Natural killer cell (primary cell): ENCODE measurements at places on chromosomes 4 and X.

DNA sequence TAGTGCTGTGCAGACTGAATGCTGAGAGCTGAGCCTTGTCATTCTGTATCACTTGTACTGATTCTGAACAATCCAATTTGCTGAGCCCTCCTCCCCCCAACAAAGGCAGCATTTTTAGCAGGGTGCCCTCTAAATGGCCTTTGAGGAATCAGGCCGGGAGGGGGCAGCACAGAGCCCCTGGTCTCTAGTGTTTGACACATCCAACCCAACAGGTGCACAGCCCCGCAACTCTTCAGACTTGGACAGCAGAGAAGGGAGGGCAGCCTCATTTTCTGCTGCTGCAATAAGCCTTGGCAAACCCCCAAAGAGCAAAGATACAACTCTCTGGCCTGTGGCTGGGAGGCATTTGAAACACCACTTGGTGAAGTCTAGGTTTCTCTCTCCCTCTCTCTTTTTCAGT, 3.4 kb downstream of the ATP1B4 start:
- peak; percentile 21 for DNase-seq

GRCh38 chr4:176753049-176753448, 39.7 kb downstream of the VEGFC start:
- no peak for DNase-seq

DNA sequence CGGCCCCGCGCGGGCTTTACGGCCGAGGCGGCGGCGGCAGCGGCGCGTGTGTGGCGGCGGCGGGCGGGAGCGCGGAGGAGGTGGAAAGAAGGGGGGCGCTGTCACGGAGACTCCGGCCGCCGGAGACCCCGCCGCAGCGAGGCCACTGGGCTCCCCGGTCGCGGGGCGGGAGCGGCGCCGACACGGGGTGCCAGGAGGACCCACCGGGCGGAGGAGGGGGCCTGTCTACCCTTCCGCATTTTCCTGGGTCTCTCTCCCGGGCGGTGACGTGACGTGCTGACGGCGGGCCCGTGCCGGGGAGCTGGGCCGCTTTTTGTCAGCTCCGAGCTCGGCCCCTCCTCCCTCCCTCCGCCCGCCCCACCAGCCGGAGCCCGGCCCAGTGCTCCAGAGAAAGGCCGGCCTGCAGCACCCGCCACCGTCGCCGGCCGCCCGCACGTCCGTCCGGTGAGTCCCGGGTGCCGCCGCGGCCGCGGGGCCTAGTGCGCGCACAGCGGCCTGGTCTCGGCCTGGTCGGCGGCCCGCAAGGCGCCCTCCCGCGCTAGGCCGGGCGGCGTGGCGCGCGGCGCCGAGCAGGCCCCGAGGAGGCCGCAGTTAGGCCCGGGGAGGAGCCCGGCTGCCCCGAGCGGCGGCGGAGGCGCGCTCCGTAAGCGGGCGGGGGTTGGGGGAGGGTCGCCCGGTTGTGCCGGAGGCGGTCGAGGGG, at the start of gene ZFX:
Gene ZFX (plus strand): TSS at position 379 of the 700 bp plus-strand sequence. CDS start 23,014 bp downstream, outside the sequence.
- DNase-seq = peak; percentile 57

GRCh38 chr4:96149894-96150293, 310.0 kb downstream of the PDHA2 start:
- DNase-seq = no peak

GRCh38 chr4:51872283-51872997, 29.5 kb downstream of the DCUN1D4 start:
- no peak for DNase-seq

- no peak for DNase-seq
Observed at GRCh38 chrX:152895724-152896420, 2.0 kb upstream of the ZNF185 start.

GRCh38 chrX:45196701-45197100, 4.0 kb downstream of the DIPK2B start:
- DNase-seq = no peak

DNA sequence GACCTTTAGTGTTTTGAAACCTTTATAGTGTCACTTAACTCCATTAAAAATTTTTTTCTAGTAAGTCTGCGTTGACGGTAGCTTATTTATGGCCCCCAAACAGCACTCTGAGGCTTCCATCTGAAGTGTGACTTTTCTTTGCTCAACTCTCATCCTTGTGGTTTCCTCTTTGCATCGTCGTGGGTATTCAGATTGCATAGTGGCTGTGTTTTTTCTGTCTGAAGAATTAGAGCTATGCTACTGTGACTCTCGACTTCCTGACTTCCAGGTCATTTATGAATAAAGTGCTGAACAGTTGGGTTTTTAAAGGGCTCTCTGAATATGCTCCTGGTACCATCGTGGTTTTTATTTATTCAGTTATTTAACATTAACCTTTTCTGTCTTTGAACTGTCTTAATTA, 44.9 kb downstream of the JADE1 start:
- peak; percentile 75 for DNase-seq

GRCh38 chr4:183599284-183599683, 59.7 kb downstream of the RWDD4 start:
- no peak for DNase-seq

DNA sequence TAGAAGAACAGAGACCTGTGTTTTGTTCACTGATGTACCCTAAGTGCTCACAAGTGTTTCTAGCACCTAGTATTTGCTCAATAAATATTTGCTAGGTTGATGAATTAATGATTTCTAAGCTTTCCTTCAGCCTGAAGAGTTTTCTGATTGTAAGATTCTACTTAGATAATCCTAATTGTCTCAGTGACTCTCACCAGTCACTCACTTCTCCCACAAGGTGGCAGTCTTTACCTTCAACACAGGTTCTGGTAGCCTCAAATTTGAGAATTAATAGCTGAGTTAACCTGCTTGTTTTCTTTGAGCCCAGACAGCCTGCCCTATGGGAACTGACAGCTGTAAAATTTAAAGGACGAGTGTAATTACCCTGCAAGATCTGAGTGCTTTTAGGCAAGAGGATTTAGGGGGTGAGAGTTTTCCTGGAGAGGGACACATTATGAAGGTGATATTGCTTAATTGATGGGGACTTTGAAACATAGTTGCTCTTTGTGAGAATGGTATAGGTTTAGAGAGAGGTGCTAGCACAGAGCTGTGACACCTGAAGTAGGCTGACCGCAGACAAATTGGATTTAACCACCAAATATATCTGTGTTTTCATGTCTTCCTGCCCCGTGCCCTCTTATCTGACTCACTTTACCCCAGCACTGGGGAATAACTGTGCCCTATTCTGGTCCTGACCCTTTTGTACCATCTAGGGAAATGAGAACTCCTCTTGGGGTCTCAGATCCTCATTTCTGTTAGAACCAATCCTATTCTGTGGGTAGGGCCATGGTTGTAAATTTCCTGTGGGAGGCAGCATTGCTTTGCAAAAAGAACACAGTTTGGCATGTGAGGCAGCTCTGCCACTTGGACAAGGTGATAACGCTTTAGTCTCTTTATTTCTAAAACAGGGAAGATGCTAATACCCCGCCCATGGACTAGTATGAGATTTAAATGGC, 27.7 kb downstream of the CD38 start:
- DNase-seq = no peak

- DNase-seq = no peak
Observed at GRCh38 chrX:14903891-14904290, 30.7 kb downstream of the MOSPD2 start.

DNA sequence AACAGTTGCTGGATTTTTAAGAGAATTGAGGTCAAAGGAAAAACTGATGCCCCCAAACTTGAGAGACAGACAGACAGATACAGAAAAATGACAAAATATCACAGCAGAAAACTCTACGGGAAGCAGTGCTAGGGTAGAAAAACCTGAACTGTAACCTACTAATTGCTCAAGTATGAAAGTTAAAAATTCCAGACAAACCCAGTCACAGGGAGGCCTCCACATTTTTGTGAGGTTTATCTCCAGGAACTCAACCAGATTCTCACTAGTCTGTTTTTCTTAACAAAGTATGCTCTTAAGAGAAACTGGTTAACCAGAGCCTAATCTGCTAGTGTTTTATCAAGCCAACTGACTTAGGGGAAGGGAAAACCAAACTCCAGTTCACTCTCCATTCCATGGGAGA, 19.9 kb upstream of the PPP3CA start:
- DNase-seq = no peak

DNA sequence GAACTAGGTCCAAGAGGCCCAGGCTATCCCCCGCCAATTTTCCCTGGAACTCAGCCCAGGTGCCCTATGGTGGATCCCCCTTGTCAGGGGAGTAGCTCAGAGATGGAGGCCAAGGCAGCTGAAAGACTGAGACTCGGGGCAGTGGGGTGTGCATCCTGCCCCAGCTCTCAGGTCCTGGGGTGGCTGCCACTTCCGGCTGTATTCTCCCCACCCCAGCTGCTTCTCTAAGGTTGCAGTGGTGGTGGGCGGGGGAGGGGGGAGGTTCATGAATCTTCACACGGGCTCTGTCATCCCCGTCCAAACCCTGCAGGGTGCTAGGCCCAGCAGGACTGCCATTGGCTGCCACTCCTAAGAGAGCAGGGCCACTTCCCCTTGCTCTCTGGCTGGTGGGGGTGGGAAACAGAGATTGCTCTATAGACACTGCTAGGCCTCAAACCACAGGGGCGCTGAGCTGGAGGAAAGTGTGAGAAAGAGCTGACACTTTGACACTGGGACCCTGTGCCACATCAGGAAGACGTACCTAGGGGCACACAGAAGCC, 1.5 kb downstream of the SASH3 start:
- peak; percentile 88 for DNase-seq

DNA sequence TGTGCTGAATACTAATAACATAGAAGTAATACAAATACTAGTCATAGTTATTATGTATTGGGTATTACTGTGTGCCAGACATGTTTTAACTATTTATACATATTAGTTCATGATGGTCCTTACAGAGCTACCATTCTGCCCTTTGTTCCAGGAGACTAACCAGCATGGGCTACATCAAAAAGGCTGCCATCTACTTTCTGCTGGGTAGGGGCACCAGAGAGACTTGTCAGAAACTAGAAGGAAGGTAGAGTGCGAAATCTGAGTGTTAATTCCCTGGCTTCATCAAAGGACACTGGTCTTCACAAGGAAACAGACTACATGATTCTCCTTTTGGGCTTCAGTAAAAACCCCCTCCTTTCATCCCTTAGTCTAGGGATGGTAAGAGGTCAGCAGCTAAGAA, 347.8 kb downstream of the GBA3 start:
- DNase-seq = no peak

DNA sequence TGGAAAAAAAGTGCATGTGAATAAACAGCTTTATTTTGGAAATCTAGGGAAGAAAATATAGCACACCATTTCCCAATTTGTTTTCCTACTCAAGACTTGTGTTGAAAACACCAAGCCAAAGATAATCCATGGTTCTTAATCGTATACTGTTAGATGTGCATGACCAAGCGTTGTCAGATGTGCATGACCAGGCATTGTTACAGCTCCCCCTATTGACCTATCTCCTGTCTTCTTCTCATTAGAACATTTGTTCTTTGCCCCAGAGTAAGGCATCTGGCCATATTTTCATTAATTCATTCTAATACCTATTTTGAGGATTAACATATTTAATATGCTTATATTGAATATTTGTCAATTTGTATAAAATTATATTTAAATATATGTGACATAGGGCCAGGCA, 14.4 kb upstream of the VCX start:
- no peak for DNase-seq

- no peak for DNase-seq
Observed at GRCh38 chrX:17656556-17656955, 80.7 kb upstream of the SCML1 start.

DNA sequence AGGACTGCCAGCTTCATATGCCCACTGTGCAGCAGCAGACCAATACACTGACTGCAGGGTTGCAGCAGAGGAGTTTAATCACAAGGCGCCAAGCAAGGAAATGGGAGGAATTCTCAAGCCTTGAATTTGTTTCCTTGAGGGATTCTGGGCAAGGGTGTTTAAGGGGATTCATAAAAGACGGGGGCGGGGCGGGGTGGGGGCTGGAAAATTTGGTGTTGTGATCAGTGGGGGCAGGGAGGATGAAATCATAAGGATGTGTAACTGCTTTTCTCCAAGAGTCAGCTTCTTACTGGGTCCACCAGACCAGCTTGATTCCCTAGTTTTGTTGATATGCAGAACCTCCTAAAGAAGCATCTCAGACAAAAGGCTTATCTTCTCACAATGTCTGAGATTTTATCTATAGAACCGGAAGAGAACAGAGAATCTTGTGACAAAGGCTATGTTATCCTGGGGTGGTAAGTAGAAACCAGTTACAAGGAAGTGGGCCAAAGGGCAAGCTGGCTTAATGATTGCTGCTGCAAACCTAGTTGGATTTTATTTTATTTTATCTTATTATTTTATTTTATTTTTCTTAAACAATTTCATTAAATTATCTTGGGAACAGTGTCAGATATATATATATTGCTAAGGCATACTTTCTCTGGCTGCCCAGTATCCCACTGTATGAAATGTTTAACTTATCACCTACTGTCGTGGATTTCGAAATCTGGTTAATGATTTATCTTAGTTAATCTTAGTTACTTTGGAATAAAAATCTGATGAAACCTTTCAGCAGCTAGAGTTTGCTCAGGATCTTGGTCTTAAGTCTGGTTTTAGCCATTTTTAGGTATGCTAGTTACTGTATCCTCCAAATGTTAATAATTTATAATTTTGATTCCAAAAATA, 276.4 kb downstream of the RPA4 start:
- peak; percentile 0 for DNase-seq

- DNase-seq = no peak
Observed at GRCh38 chr4:77072195-77072753, 3.5 kb downstream of the CCNI start.

DNA sequence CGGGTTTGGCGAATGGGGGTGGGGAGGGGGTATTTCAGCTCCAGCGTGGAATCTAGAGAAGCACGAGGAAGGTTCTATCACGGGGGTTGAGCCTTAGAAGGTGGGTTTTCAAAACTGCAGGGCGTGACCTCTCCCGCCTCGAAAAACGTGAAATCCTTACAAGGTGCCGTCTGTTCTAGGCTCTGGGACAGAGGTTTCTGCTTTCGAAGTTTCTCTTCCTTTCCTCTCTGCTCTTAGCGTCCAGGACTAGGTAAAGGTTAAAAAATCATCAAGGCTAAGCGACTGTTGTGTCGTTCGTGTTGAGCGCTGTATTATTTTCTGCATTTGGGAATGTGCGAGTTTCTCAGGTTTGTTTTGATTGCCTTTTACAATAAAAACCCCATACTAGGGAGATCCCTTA, 1.1 kb downstream of the FHL1 start:
- DNase-seq = peak; percentile 6
